NCI-H446 (cell line): ENCODE measurements at places on chromosomes 12 and 14.

DNA sequence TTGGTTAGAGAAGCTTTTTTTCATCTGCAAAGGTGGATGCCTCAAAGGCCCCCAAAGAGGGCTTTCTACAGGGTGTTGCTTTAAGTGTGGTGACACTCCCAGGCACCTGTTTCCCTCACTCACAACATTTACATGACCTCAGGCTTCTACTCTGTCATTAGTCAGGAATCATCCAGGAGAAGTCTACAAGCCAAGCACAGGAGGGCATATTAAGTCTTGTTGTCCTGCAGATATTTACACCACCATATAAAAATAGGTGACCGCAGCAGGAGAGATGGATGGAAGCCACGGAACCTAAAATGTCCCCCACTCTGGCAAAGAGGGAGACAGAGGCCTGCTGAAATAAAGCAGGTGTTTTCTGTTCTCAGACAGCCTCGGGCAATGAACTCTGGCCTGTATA lies 7.5 kb upstream of the DPF3 start:
- no peak for DNase-seq

DNA sequence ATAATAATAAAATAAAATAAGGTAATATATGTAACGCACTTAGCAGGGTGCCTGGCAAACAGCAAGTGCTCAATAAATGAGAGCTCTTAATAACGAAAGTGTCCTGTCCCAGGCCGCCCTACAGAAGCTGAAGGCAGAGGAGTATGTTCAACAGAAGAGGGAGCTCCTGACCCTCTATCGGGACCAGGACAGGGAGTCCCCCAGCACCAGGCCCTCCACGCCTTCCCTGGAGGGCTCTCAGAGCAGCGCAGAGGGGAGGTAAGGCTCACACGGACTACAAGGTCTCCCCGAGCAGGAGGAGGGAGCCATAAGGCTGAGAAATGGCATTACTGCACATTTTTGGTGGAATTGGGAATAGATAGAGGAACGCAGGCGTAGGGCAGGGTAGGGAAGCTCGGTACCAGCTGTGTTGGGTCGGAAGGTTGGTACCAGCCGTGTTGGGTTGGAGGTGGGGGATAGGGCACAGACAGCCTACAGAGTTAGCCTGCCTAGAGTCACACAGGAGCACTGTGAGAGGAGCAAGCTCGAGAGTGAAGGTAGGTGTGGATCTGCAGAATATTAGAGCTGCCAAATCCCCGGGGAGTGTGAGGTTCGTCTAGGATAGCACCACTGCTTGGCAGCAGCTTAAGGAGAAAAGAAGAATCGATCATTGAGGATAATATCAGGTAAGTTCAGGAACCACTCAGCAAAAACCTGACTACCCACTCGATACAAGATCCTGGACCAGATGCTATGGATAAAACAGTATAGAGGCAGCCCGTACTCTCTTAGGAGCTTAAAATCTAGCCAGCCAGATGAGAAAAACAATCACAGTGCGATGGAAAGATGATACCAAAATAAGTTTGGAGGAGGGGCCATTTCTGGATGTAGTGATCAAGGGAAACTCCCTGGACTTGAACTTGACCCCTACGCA lies 15.3 kb downstream of the TNFRSF1A start:
- peak; percentile 57 for DNase-seq

- DNase-seq = no peak
Measured at GRCh38 chr12:128583453-128583852, 240.3 kb downstream of the SLC15A4 start.

DNA sequence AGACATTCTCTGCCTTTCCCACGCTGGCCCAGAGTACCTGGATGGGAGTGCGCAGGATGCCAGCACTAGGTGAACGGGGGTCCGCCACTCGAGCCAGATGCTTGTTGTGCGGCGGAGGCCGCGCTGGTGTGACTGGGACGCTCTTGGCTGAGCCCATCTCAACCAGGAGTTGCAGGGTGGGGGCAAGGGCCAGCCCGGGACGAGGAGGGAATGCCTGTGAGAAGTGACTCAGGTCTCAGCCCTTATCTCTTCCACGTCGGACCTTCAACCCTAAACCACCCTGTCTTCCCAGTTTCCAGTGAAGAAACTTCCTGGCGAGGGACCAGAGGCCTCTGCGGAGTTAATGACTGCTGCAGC lies 312 bp downstream of the CDCA3 start:
- no peak for DNase-seq

DNA sequence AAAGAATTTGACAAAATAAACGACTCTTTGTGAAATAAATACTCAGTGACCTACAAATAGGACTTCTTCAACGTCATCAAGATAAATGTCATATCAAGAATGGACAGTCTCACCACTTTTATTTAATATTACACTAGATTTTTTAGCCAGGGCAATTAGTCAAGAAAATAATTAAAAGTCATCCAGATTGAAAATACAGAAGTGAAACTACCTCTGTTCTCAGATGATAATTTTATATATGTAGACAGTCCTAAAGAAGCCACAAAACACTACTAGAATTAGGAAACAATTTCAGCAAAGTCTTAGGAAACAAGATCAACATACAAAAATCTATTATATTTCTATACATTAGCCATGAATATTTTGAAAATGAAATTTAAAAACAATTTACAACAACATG lies 689.6 kb upstream of the SEL1L start:
- DNase-seq = no peak

GRCh38 chr14:76761136-76761959 lies at the start of gene VASH1:
Gene VASH1 (plus strand): TSS chr14:76761468. CDS start chr14:76762822, 1,354 bp downstream.
- no peak for DNase-seq

DNA sequence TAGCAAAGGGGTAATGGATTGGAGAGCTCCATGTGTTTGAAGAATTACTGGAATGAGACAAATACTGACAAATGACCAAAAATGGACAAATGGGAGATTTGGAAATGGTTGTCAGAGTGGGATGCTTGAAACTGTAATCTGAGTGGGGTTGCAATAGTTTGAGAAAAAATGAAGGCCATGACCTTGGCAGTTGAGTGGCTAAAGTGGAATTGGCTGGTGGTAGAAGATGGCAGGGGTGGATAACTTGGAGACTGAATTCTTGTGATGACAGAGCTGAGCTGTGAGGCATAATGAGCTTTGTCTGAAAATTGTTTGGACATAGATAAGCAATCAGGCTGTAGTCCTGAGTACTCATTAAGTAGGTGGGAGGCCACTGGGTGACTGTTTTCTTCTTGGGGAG lies 222.5 kb upstream of the PRICKLE1 start:
- no peak for DNase-seq

- DNase-seq = no peak
Measured at GRCh38 chr12:109448272-109448671, 28.8 kb downstream of the KCTD10 start.

- peak; percentile 48 for DNase-seq
Measured at GRCh38 chr14:69263771-69264170, 3.8 kb downstream of the GALNT16 start.

DNA sequence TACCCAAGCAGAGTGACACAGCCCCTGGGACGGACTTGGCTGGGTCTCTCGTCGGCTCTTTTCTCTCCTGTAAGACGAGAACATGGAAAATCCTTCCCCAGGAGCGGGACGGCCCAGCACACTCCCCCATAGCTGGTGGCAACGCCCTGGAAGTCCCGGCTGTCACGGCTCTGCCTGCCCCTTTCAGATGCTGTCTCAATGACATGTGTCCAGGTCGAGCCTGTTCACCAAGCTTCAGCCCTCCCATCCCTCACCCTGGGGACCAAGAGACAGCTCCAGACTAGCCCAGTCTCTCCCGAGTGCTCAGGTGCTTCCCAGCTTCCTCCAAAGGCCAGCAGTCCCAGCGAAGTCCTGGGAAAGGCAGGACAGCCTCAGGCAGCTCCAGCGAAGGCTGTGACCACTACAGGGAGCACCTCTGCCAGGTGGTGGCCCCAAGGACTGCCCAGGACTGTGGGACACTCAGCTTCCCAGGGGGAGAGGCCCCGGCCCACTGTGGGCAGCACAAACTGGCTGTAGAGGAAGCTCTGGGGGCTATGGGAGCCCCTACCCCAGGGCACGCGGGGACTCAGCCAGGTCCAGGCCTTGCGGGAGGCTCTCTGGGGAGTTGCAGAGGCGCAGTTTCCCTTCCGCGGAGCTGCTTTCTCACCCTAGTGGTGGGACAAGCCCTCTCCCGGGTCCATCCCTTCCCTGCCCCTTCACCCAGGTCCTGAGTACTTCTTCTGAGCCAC lies 33.6 kb downstream of the TNFAIP2 start:
- no peak for DNase-seq

DNA sequence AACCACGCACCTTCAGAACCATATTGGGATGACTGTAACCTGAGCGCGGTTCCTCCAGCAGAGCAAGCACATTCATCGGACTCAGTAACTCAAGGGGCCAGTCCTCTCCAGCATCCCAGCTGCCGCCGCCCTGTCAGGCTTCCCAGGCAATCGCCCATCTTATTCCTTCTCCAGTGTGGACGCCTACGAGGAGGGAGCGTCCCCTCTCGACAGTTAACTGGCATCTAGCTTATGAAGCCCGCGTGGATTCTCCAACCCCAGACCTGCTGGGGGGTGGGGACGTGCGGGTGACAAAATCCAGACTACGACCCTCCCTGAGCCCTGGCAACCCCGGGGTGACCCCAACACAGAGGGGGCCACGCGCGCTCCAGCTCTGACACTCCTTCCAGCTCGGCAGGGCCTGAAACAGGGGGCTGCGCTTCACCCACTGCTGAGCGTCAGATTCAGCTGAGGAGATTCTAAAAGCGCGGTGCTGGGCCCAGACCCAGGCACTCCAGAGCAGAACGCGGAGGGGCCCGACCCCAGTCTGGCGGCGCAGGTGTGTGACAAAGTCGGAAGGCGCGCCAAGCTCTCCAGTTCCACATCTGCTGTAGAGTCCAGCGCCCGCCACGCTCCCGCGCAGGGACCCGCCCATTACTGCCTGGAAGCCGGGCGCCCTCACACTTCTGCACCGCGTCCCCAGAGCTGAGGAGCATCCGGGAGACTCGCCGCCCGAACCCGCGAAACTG lies 43.9 kb upstream of the ESR2 start:
- DNase-seq = peak; percentile 19

- DNase-seq = no peak
Measured at GRCh38 chr14:103856105-103856504, 8.7 kb upstream of the PPP1R13B start.
